ENCODE measurements at places on chromosomes 16 and 17. TPM values are rescaled to one million over a fixed set of nuclear protein-coding genes. Genes with fewer than 3 reads are reported as not detected.

BRICD5 gene
- polyA plus RNA-seq = 1.1 TPM

KRT28 gene
- polyA plus RNA-seq = not detected

DNA sequence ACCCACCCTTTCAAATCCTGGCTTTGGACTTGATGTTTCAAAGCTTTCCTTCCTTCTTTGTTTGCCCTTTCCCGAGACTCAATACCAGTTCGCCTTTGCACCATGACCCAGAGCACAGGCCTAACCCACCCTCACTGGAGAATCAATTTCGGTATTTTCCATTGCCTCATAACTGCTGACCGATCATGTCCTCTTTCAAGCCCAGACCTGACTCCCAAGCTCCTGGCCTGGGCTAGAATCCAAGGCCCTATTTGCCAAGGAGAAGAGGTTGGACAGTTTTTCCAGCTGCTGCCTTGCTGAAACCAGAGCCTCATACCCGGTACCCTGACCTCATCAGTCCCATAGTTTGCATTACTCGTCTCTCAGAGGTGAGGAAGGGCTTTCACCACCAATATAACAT, 35.3 kb upstream of the HELZ start:
- no peak for DNase-seq

- DNase-seq = no peak
Measured at GRCh38 chr16:58027161-58027915, 1.8 kb downstream of the MMP15 start.

DNA sequence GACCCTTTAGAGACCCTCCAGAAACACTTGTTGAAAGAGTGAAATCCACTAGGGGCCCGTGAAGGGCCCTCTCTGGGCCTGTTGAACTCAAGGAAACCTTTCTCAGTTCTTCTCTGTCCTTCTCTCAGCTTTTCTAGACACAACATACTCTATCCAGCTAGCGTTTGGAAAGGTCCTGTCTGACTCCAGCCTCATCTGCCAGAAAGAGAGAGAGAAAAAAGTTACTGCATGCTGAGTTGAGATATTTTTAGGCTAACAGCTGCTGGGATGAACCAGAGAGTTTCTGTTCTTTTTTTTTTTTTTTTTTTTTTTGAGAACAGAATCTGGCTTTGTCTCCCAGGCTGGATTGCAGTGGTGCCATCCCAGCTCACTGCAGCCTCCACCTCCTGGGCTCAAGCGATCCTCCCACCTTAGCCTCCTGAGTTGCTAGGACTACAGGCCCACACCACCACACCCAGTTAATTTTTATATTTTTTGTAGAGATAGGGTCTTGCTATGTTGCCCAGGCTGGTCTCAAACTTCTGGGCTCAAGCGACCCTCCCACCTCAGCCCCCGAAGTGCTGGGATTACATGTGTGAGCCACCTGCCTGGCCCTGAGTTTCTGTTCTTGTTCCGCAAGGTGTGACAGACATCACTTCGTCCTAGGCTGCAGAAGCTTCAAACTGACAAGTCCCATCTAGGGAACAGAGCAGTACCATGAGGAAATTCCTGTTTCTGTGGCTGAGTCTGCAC, 14.9 kb upstream of the TEX2 start:
- DNase-seq = no peak

GRCh38 chr16:88735616-88736015, 29.3 kb downstream of the CTU2 start:
- DNase-seq = no peak

Measured in GM12878 (cell line).